ENCODE measurements at places on chromosomes 11 and 22.

DNA sequence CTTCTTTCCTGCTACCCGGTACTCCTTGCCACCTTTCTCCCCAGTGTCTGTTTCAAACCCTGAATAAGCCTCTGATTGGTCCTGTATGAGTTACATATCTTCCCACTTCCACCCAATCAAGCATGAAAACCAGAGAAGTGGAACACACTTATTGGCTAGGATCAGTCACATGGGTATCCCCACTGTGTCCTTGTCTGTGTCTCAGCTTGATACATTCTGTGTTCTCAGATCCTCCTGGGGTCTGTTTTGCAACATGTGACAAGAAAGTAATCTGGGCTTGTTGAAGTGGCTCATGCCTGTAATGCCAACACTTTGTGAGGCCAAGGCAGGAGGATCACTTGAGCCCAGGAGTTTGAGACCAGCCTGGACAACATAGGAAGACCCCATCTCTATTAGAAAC, 23.9 kb downstream of the MCHR1 start:
- no peak for DNase-seq

- DNase-seq = no peak
These were observed 36.5 kb downstream of the POU2AF3 start for GRCh38 chr11:111334532-111335502.

GRCh38 chr22:18112440-18112839, 1.8 kb downstream of the TUBA8 start:
- no peak for DNase-seq

DNA sequence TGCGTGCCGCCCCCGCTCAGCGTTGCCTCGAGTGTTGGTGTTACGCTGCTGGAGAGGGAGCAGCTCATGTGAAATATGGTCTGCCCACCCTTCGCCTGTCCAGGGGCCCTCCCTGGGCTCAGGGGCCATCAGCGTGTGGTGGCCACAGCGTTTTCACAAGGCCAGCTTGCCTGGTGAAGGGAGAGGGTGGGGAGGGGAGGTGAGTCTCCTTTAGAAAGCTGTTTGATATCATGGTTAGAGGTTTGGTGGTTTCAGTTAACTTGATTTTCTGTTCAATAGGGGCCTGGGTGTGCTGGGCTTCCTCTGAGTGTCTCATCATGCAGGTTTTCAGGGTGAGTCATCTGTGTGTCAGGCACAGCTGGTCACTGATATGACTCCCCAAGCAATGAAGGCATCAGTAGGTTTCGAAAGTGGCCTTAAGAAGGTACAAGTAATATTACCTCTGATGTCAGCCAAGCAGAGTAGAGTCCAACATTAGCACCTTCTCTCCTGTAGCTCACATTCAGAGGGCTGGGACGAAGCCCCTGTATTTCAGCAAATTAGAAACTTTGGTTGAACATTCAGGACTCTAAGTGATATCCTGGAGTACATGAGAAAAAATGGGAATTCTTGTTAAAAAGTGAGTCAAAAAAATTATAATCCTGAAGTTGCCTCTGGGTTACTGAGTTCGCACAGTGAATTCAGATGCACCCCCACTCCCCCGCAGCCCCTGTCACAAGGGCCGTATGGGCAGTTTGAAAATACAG, 172.5 kb downstream of the TBC1D22A start:
- DNase-seq = no peak

- no peak for DNase-seq
These were observed 77.9 kb downstream of the XRRA1 start for GRCh38 chr11:74871037-74871436.

Data from stimulated activated CD8-positive, alpha-beta memory T cell treated with anti-CD3 and anti-CD28 coated beads, Interleukin-12 subunit alpha, Interleukin-12 subunit beta, amount 100 ng/mL, for 1 hour (primary cell).